Stimulated activated CD4-positive, alpha-beta T cell treated with anti-CD3 and anti-CD28 coated beads, Interleukin-4, amount 100 ng/mL, for 4 hours (primary cell): ENCODE measurements at places on chromosomes 7 and 10.

- no peak for DNase-seq
Observed at GRCh38 chr7:71507680-71508602, 376.0 kb downstream of the GALNT17 start.

DNA sequence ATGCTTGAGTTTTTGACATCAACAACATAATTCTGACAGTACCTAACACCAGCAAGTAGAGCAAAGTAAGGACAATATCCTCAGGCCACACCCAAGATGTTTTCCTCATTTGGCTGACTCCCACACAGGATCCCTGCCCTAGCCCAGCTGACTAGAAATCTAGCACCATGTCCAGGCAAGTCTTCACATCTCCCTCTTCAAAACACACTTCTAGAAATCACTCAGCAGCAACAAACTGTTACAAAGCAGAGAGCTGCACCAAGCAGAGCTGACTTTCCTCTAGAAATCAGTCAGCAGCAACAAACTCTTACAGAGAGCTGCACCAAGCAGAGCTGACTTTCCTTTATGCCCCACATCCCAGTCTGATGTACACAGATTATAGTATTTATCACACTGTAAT, 7.7 kb downstream of the TMEM168 start:
- no peak for DNase-seq

GRCh38 chr7:34672430-34672829, 14.4 kb downstream of the NPSR1 start:
- no peak for DNase-seq

GRCh38 chr7:155377071-155377837, 79.6 kb downstream of the INSIG1 start:
- DNase-seq: no peak

DNA sequence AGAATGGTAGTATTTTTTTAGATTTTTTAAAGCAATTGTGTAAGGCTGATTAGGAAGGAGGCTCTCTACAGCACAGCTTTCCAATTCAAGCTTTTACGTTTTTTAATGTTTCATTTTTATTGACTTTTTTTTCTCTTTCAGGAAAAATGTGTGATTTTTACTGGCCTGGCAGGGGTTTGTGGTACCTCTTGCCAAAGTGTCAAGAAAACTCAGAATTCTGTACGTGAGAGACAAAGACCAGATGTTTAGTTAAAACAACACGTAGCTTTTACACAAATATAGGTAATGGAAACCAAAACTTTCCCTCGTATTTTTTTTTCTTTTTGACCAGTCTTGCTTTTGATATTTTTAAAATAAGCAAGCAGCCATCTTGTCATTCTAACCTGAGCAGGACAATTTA, 6.0 kb upstream of the NPVF start:
- DNase-seq: no peak

GRCh38 chr10:119701861-119702260, 24.0 kb upstream of the INPP5F start:
- no peak for DNase-seq
